ENCODE measurements at places on chromosomes 2 and 18.

DNA sequence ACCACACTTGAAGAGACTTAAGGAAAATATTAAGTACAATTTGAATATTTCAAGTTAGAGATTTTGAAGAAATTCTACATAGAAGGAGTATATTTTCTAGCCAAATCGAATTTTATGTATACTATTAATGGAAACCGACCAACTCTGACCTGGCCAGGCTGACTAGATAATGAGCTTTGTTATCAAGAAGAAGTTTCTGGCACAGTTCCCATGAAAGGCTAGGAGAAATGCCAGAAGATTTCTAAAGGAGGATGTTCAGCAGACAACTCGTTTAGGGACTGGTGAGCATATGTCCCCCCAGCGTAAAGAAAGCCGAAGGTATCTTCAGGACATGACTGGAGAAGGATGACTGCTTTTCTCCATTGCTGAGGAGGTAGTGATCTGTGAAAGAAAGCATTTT lies 127.3 kb downstream of the DIS3L2 start:
- no peak for DNase-seq

DNA sequence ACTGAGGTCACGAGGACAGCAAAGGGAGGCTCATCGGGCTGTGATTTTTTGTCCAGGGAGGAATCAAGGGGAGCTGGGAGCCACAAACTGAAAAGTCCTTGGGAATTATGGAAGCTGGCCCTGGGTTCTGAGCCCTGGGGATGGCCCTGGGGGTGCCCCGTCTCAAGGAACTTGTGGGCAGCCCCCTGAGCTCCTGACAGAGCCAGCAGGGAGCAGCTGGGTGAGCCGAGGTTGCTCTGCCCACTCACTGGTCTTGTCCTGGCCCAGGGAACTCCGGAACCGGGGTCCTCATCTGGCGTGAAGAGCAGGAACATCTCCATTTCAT lies 61.3 kb upstream of the HDAC4 start:
- DNase-seq, result no peak

GRCh38 chr2:62920070-62920469 lies 130.6 kb upstream of the OTX1 start:
- no peak for DNase-seq

GRCh38 chr2:100752628-100753333 lies 67.2 kb upstream of the NPAS2 start:
- DNase-seq, result no peak

GRCh38 chr18:46283268-46283667 lies 179.1 kb downstream of the HAUS1 start:
- no peak for DNase-seq

- no peak for DNase-seq
These were observed at the start of gene C2orf66 for GRCh38 chr2:196809260-196809659. C2orf66 (minus strand) TSS chr2:196809355; CDS start chr2:196809336, 19 bp downstream.

DNA sequence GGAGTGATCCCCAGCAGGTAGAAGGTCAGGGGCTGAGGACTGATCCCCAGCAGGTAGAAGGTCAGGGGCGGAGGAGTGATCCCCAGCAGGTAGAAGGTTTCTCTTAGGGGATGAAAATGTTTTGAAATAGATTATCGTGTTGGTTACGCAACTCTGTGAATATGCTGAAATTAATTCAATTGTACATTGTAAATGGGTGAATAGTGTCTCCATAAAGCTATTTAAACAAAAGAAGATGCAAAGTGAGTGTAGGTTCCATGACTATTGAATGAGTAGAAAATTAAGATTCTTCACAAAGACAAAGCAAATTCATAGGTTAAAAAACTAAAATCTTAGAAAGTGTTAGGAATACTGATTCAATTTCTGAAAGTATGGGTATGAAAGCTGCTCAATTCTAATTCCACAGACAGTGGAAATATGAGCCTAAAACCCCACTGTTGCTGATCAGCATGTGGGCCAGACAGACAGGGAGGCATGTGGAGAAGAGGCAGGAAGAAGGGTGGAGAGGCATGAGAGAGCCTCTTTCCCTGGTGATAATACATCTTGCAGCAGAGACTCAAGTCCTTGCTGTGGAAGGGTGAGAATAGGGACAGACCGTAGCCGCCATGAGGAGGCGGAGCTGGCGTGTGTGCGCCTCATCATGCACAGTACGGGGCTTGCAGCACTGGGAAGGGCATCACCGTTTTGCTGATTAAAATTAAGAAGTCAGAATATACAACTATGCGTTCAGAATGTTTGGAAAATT lies 85.9 kb upstream of the NFATC1 start:
- DNase-seq, result no peak

- no peak for DNase-seq
These were observed 3.1 kb upstream of the MATN3 start for GRCh38 chr2:20015482-20016083.

DNA sequence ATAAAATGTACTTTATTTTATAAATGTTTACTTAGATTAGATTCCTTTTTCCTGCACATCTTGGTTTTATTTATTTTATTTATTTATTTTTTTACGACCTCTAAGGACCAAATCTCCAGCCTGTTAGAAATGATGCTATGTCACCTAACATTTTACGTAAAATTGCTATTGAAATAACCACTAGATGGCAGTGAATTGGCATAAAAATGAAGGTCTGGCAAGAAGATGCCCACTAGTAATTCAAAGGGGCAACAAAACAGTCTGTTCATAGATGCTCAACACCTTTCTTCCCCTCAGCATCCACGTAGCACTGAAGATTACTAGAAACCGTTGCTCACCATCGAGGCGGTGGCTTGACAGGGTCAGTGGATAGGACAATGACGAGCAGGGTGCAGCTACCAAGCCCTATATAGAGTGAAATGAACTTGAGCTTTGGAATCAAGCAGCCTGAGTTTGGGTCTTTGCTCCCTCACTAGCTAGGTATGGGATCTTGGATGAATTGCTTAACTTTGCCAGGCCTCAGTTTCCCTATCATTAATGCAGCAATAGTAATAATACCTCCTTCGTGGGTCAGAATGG lies 128.7 kb upstream of the L3MBTL4 start:
- DNase-seq, result no peak

GRCh38 chr18:59022167-59022945 lies 117.3 kb upstream of the SEC11C start:
- no peak for DNase-seq

DNA sequence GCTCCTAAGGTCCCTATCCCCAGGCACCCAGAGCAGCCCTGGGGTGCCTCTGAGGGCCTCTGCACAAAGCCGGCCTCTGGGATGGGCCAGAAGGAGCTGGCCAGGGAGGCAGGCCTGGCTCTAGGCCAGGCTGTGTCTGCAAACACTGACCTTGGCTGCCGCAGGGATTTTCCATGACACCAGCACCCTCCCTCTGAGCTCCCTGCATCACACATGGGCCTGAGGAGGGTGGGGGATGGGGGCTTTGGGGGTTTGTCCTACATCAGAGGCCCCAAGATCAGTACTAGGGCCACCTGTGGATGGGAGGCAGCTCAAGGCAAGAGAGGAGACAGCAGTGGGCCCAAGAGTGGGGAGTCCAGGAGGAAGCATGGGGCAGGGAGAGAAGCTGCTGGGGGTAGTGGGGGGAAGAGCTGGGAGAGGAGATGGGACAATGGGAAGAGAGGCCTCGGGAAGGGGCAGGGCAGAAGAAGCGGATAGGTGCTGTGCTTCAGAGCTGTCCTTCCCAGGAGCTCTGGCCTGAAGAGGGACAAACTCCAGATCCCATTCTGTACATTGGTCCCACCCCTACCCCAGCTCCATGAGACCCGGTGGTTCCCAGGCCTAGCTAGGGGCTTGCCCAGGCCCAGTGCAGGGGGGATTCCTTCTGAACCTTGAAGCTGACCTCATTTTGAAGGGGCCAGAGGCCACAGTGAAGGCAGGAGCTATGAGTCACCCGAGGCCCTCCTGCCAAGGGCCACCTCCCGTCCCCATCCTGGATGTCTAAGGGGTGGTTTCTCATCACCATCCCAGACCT lies 28.0 kb downstream of the KCNK3 start:
- DNase-seq, result no peak

DNA sequence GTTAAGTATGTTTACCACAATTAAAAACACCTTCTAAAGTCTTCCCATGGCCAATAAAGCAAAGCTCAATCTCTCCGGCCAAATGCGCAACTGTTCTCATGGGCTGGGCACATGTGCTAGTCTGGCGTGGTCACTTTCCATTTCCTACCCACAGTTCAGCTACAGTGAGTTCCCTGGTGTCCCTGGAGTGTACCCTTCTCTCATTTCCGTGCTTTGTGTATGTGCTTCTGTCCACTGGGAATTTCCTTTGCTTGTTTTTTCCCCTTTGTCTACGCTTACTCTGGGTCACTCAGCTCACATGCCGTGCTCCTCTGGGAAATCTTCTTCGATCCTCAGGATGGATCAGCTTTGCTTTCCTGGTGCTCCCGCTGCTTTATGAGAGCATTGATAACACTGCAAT lies 69.6 kb upstream of the GYPC start:
- DNase-seq, result no peak

GRCh38 chr2:226862623-226863022 lies 26.8 kb downstream of the RHBDD1 start:
- DNase-seq, result no peak

GRCh38 chr2:479490-480176 lies 191.7 kb upstream of the ALKAL2 start:
- no peak for DNase-seq

- DNase-seq, result no peak
These were observed at the start of gene NOTO for GRCh38 chr2:73202156-73203054. NOTO (plus strand) TSS chr2:73202574; CDS start chr2:73202667, 93 bp downstream.

- DNase-seq, result no peak
These were observed 11.4 kb upstream of the KCNG2 start for GRCh38 chr18:79786304-79786703.

DNA sequence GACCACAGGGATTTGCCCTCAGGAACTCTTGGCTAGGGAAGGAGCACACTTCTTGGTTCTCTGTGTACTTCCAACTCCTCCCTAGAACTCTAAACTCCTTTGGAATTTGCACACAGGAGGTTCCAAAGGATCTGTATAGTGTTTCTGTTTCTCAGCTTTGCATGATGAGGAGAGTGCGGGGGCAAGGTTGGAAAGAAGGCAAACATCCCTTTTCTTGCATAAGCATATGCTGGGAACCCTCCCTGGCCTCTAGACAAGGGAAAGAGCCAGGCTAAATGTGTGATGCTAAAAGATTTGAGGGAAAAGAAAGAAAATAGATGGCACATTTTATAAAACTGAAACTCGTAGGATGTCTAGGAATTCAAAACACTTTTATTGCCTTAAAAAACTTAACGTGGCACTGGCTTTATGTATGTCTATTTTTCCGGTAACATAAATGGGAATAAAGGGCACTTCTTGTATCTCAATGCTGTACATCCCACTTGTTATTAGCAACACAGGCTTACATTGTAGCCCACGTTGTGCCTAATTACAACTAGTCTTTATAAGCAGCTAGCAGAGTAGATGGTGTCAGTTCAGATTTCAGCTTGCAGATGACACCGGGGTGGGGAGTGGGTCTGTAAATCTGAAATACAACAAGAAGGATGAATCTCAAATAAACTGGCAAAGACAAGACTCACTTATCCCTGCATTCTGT lies 165.8 kb downstream of the GPD2 start:
- no peak for DNase-seq

- DNase-seq, result no peak
These were observed 80.9 kb downstream of the EMILIN2 start for GRCh38 chr18:2927745-2928144.

- no peak for DNase-seq
These were observed 100.2 kb downstream of the PID1 start for GRCh38 chr2:229170916-229171315.

DNA sequence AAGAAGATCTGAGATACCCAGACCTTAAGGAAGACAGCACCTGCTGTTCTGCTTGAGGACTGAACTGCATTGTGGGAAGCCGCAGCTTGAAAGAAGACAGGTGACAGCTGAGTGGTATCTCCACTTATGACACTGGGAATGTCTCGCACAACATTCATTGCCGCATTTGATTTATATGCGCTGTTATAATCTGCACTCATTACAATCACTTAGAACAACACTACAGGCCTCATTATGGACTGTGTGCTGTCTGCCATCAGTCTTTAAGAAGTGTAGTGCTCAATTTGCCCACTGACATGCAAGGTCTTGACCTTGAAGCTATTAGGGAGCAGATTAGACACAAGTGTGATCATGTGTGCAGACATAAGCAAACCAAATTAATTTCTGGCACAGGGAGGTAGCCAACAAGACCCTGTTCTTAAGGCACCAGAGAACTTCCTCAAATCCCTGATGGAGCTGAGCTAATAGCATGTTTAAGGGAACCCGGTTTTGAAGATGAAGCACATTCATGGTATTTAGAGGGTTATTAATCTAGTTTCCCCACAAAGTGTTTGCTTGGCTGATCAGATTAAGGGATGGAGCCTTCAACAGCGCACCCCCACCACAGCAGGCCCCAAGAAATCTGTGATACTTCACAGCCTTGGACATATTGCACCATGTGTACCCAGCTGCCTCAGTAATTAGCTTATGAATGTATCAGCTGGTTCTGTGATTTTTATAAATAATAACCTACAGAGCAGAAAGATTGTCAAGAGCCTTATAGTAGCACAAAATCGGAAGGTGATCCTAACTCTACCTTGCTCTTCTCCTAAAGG lies 146.8 kb downstream of the SATB2 start:
- DNase-seq, result no peak

GRCh38 chr2:36380624-36381481 lies 25.3 kb downstream of the CRIM1 start:
- DNase-seq, result no peak

GRCh38 chr2:217261452-217261851 lies 401.6 kb upstream of the TNP1 start:
- no peak for DNase-seq

DNA sequence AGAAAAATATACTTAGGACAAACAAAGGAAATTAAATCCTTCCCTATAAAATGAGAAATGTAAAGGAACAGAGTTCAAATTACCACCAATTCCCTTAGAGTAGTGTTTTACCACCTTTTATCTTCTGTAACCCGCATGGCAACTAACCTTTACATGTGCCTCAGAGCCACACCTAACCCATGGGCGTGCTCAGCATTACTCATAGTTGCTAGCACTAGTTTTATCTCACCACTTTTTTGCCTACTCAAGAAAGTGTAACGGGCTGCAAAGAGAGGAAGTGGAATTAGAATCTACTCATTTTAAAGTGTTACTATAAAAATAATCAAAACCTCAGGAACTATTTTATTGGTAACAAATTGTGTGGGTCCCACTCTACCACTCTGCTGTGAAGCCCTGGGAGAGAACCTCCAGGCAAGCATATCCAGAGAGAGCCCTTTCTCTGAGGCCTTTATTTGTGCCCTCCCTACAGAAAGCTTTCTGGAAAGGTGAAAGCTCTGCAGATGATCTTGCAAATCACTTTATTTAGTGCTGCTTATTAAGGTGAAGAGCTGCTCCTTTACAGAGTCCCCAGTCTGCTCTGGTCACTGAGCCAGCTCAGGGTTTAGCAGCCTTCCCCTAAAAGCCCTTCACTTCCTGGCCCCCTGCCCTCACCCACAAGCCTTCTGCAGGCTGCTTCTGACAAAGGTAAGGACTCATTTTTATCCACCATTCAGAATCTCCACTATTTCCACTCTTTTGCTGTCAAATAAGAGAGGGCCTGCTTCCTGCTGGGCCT lies 98.8 kb downstream of the TRABD2A start:
- DNase-seq, result peak; percentile 44
